ENCODE measurements at places on chromosomes 12 and 14.

DNA sequence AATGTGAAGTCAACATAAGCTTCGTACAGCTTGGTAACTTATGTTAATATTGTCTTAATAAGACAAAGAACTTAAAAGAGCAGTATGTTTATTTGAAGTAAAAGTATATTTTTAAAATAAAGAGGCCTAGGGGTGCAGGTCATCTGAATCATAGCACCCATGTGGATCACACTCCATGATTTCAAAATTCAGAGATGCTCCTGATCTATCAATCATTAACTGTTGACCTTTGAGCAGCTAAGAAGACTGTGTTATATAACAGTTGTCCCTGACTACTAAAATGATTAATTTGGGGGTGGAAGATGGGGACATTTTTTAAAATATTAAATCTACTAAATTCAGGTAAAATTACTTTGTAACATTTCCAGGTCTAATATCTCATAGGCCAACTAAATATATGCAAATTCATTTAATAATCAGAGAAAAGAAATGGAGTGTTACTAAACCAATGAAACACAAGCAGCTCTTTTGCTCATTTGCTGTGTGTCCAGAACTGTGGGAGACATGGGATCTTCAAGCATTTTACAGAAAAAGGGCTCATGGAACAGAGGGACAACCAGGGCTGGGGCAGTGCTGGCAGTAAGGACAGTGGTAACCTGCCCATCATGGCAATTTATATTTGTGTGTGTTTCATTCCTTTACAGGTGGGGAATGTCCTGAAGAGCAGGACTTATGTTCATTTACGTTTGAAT, 120.7 kb upstream of the PCED1B start:
- DNase-seq = no peak

DNA sequence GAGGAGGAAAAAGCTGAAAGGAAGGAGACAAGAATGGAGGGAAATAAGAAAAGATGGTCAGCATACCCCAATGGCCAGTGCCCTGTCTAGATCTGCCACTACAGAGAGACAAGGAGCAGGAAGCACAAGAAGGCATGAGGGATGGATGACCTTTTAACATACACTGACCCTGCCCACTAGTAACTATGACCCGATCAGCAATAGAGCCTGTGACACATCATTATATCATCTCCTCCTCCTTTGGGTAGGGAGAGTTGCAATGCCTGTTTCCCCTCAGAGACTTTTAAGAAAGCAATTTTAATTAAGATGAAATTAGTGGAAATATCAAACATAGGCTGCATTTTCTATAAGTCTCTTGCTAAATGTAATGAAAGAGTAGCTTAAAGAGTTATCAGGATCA, 4.7 kb upstream of the SLC2A13 start:
- no peak for DNase-seq

DNA sequence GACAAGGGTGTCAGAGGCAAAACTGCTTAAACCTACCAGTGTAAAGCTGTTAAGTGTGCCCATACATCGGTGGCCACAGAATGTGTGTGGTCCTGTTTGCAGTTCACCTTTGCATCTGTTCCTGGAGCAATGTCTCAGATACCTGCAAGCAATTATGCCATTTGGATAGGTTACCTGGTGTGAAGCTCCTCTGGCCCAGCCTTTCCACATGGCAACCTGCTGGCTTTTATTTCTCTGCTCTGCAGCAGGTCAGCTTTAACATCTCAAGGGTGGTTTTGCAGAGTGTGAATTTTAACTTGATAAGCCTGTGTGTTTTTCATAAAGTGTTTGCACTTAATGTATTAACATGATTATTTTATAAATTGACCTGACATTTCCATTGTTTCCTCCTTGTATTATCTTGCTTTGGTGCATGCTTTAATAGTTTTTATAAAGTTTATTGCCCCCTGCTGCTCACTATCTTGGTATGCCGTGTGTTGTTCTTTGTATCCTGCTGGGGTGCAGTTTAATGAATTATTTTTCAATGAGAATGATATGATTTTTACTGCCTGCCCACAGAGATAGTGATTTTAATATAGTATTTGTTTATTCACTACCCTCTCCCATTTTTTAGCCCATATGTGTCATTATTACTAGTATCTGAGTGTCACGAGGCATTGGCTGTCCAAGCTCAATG, 403.8 kb downstream of the NPAS3 start:
- no peak for DNase-seq

GRCh38 chr12:21438643-21439042, 1.2 kb downstream of the PYROXD1 start:
- DNase-seq = peak; percentile 15

GRCh38 chr14:78240567-78240966, 70.4 kb downstream of the NRXN3 start:
- no peak for DNase-seq

DNA sequence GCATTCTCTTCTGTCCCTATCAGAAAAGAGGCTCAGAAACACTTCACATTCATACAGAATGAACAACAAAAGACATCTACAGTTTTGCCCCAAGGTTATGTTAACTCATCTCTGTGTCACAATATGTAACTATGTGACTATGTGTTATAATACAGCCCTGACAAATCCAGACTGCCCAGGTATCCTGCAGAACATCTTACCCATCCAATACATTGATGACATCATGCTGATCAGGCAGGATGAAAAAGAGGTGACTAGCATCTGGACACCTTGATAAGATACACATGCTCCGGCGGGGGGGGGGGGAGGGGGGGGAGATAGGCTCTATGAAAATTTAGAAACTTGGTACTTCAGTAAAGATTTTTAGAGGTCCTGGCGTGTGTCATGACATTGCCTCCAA, 8.3 kb upstream of the GNS start:
- no peak for DNase-seq

GRCh38 chr12:71431991-71432390, 7.6 kb upstream of the LGR5 start:
- DNase-seq = no peak

DNA sequence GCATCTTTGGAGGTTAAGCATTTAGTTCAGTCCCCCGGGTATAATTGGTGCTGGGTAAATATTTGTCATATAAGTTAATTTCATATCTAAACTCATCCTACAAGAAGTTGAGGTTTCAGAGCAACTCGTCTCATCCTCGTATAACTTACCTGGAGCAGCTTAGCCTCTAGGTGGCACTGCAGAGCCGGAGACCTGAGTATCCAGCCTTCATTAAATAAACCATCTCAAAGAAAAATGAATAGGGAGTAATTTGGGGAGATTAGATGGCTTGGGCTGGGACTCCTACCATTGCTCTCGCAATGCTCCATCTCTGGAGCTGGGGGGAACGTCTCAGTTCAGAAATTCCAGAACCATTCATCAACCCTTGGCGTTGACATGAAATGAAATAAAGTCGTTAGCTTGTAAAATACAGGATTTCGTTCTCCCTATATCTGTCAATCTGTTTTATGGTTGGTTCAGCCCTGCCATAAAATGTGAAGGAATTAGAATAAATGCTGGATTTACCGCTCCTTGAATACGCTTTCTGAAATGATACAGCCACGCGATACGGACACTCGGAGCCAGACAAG, 122.9 kb upstream of the TMEM132D start:
- DNase-seq = no peak

GRCh38 chr12:23684121-23684520, 265.3 kb downstream of the SOX5 start:
- DNase-seq = no peak

- DNase-seq = no peak
These were observed 31.5 kb downstream of the SLC6A12 start for GRCh38 chr12:182381-182892.

GRCh38 chr12:30440826-30441602, 254.7 kb downstream of the IPO8 start:
- peak; percentile 27 for DNase-seq

GRCh38 chr12:66058554-66058953, 72.0 kb downstream of the LLPH start:
- no peak for DNase-seq

- DNase-seq = peak; percentile 14
These were observed 556 bp downstream of the PHETA1 start for GRCh38 chr12:111368291-111368787.

DNA sequence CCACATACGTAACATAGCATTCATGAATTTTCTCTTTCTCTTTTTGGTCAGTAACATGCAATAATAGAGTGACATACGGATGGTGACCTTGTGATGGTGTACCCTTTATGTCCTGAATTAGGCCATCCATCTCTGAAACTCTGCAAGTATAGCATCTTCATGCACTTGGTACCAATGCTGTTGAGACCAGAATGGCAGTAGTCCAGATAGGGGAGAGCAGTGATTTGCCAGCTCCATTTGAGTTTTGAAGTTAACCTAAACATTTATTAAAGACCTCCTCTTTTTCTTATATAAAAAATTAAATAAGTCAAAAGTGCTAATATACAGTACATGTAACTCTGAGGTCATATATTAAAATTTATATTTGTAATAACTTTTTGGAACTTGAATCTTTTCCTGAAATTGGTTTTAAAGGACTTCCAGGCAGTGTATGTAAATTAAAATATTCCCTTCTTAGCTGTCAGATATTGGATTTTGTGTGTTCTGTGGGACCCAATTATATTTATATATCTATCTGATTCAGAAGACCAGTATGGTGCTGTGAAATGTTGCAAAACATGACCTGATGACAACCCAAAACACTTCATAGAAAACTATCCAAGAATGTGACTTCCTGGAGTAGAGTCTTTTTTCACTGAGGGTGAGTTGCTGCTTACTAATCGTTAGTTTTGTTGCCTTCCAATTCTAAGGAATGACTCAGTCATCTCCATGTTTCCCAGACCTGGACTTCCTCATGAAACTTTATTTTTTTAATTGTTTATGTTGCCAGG, 3.5 kb downstream of the ELK3 start:
- peak; percentile 50 for DNase-seq

- DNase-seq = no peak
These were observed 71.7 kb downstream of the KCNC2 start for GRCh38 chr12:75137896-75138295.

GRCh38 chr14:105315211-105315721, 718 bp downstream of the PACS2 start:
- DNase-seq = no peak

GRCh38 chr14:81435391-81436295, 35.5 kb upstream of the STON2 start:
- DNase-seq = peak; percentile 79

DNA sequence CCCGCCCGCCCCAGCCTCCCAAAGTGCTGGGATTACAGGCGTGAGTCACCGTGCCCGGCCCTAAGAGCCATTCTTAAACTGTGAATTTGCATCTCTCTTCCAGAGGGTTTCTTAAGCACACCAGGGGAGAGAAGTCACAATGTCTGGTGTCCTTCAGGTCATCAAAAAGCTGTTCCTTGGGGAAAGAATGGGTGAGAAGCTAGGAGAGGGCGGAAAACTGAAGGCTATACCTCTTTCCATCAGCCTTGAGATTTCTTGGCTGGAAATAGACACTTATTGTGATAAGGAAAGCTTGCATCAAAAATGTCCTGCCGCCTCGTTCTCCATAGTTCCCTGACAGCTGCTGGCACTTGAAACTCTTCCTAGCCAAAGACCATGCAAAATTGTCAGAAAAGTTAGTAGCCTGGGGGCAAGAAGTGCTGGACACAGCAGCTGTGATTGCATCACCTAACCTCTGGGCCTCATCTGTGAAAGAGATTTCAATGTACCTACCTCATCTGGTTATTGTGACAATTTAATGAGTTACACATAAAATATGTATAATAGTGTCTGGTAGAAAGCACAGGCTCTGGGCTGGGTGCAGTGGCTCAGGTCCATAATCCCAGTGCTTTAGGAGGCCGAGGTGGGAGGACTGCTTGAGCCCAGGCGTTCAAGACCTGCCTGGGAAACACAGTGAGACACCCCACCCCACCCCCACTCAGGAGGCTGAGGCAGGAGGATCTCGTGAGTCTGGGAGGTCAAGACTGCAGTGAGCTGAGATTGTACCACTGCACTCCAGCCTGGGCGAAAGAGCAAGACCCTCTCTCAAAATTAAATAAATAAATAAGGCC, 9.7 kb upstream of the UBC start:
- DNase-seq = no peak

GRCh38 chr12:45439039-45439438, 223.1 kb downstream of the ANO6 start:
- no peak for DNase-seq

DNA sequence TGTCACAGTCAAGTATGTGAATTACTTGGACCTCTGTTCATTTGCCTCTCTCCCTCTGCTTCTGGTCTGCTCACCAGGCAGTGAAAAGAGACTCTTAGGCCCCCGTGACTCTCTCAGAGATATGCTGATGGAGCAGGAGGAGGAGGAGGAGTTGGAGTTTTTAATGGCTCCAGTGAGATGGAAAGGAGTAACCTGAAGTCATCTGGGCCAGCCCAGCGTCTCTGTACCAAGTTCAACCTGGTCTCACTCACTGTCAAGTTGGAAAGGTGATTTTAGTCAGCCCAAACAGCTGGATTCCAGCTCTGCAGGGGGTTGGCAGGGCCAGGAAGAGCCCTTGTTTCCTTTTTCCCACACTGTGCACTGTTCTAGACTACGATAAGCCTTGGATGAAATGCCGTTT, 48.6 kb downstream of the SH2B3 start:
- no peak for DNase-seq

GRCh38 chr12:43856972-43857371, 21.1 kb downstream of the TMEM117 start:
- DNase-seq = no peak

- DNase-seq = peak; percentile 7
These were observed 11.7 kb upstream of the MYL2 start for GRCh38 chr12:110932046-110932445.

- DNase-seq = no peak
These were observed 520.2 kb downstream of the FLRT2 start for GRCh38 chr14:86050072-86050683.

GRCh38 chr14:70713096-70713495, 71.4 kb downstream of the TTC9 start:
- no peak for DNase-seq

GRCh38 chr12:67517181-67517887, 131.2 kb upstream of the DYRK2 start:
- DNase-seq = no peak

DNA sequence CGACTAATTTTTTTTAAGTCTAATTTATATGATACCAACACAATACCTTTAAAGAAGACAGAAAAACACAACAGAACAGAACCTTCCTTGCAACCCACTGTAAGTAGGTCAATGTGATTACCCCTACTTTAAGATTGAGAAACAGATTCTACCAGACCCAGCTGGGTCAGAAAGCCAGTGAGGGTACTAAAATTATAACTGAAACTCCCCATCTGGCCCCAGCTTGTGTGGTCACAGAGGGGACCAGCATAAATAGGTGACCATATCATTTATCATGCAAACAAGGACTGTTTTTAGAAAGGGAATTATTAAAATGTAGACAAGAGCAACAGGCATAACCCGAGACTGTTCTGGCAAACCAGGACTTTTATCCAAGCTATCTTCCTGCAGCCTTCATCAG, 30.1 kb upstream of the FRMD6 start:
- no peak for DNase-seq

DNA sequence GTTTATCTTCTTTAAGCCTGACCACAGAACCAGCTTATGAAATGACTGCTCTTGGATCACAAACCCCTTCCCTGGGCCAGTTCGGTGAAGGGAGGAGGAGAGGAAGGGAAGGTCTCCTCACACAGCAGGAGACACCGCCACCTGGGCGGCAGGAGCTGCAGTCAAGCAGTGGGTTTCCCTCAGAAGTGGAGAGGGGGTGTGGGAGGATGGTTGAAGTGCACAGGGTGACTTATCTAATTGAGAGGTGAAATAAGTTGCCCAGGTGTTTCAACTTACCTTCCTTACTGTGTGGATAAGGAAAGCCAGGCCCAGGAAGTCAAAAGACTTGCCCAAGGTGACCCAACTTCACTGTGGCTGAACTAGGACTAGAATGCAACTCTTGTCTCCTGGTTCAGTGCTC, 106.8 kb downstream of the EGLN3 start:
- DNase-seq = no peak
